ENCODE measurements at places on chromosomes 5 and 9.
A peak's percentile ranks its signal among the peaks of the same experiment; 100 is the strongest.

GRCh38 chr9:69535286-69535832 is 136.8 kb downstream of the APBA1 start:
- DNase-seq, result no peak

- no peak for DNase-seq
These were observed 183.7 kb downstream of the TAF11L14 start for GRCh38 chr5:17817990-17818389.

DNA sequence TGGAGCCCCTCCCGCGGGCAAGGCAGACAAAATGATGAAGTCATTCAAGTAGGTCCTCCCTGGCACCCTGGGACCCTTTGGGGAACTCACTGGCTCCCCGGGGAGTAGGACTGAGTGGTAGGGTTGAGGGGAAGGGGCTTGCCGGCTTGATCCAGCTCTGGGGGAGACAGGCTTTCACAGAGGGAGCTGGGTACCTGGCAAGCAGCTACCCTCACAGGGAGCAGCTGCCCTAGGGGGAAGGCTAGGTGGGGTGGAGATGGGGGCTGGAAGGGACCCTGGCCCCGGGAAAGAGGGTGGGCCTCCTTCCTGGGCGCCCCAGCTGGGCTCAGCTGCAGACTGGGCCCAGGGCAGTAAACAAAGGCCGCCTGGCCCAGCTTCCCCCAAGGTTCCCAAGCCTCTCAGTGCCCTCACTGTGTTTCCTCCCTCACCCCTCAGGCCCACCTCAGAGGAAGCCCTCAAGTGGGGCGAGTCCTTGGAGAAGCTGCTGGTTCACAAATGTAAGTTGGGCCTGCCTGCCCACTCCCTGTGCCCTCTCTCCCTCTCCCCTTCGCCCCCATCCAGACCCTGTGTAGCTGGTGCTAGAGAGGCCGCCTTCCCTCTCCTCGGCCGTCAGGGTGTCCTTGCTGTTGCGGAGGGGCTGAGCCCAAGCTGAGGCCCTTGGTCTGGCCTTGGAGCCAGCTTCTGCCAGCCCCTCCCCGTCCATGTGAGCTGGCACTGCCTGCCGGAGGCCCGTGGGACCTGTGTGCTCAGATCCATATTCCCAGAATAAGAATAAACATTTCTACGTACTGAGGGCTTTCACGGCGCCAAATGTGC is 131.2 kb downstream of the RGS3 start:
- DNase-seq, result no peak

- no peak for DNase-seq
These were observed 2.7 kb upstream of the TMEM267 start for GRCh38 chr5:43486353-43486752.

DNA sequence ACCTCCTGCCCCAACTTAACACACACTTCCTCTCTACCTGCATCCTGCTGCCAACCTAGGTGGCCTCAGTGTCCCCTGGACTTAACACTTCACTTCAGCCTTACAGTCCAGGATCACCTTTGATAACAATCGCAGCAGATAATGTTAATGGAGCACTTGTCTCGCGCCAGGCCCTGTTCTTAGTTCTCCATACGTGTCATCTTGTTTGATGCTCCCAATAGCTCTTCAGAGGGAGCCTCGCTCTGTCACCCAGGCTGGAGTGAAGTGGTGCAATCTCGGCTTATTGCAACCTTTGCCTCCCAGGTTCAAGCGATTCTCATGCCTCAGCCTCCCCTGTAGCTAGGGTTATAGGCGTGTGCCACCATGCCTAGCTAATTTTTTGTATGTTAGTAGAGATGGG is 62.7 kb upstream of the SHB start:
- no peak for DNase-seq

DNA sequence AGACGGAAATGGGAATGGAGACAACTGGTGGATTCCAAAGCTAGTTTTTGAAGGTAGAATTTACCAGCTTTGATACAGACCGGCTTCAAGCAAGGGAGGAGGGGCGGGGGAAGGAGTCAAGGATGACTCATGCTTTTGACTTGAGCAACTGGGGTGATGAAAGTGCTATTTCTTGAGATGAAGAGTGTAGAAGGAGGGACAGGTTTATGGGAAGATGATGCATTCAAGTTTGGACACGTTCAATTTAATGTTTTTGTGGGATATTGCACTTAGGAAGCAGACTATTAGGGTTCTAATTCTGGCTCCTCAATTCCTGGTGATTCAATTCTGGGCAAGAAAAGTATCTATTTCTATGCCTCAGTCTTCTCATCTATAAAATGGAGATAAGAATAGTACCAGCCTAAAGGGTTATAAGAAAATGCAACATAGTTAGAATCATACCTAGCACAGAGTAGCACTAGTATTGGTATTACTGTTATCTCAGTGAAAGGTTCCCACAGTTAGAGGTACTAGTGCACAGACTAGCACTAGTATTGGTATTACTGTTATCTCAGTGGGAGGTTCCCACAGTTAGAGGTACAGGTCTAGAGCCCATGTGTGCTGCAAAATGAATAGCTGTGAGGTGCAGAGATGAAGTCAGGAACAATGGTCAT is 4.6 kb downstream of the NIPAL4 start:
- DNase-seq, result no peak

DNA sequence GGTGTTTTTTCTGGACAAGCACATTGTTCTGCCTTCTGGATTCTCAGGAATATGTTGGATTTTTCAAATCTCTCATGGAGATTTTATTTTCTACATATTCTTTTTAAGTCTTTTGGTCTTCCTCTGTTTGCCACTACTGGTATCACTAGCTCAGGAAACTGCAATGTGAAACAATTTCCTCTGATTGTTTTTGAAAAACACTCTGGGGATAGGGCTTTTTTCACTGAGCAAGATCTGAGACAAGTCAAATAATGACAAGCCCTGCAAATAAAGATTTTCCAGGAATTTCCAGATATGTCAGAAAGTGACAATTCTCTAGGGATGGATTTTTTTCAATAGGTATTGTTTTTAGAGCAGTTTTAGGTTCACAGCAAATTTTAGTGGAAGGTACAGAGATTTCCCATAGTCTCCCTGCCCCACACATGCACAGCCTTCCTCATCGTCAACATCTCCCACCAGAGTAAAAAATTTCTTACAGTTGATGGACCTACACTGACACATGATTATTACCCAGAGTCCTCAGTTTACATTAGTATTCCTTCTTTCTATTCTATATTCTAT is 86.9 kb upstream of the TMEM161B start:
- DNase-seq, result no peak

DNA sequence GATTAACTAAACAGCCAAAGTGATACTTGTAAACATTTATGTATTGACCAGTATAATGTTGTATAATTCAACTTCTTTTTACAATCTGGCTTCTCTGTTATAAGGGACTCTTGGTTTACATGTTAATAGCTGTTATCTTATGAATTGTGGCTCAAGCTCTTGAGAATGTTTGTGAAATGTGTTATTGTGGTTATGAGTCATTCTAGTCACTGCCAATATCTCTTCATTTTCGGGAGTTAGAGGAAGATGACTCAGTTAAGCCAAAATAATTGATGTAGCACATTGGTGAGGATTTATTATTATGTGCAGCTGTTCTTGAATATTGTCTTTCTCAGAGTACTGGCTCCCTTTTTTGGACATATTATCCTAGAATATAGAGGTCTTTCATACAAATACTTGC is 655.2 kb upstream of the RIOK2 start:
- DNase-seq, result peak; percentile 14

GRCh38 chr5:90356622-90357021 is 52.9 kb downstream of the CETN3 start:
- DNase-seq, result no peak

GRCh38 chr9:124216474-124217176 is 41.1 kb upstream of the NEK6 start:
- DNase-seq, result peak; percentile 30

DNA sequence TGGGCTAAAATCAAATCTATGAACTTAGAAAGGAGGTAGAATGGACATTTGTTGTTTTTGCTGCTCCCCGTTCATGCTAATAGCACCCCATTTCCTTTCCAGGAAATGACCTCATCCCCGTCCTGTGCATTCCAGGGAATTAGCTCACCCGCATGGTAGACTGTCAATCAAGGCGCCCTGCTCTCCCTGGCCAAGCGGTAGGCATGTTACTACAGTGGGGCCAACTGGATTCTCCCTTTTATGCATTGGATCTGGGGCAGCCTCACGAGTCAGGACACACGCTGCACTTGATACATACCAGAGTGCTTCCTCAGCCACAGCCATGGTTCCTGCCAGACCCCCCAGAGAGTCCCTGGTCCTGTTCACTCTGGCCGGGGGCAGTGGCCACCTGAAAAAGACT is 111.0 kb upstream of the PTCH1 start:
- DNase-seq, result no peak

DNA sequence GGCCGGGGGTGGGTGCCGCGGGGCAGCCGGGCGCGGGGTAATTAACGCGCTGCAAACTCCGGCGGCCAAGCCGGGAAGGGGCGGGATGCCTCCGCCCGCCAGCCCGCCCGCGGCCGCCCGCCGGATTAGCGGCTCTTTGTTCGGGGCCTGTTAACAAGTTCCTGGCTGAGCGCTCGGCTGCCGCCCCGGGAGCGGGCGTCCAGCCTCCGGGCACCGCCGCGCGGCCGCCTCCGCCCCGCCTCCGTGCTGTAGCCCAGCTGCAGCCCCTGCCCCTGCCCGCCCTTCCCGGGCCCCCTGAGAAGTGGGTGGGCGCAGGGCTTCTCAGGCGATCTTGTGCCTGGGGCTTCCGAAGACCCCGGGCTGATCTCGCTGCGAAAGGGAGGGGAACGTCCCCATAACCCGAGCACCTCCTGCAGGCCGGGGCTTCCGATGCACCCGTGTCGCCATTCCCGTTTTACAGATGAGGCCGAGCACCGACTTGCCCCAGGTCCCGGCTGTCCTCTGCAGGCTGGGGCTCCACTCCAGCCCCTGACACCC is 7.5 kb downstream of the UNC5A start:
- DNase-seq, result no peak

- DNase-seq, result peak; percentile 52
These were observed 665.5 kb upstream of the ZNF608 start for GRCh38 chr5:125411744-125412560.

DNA sequence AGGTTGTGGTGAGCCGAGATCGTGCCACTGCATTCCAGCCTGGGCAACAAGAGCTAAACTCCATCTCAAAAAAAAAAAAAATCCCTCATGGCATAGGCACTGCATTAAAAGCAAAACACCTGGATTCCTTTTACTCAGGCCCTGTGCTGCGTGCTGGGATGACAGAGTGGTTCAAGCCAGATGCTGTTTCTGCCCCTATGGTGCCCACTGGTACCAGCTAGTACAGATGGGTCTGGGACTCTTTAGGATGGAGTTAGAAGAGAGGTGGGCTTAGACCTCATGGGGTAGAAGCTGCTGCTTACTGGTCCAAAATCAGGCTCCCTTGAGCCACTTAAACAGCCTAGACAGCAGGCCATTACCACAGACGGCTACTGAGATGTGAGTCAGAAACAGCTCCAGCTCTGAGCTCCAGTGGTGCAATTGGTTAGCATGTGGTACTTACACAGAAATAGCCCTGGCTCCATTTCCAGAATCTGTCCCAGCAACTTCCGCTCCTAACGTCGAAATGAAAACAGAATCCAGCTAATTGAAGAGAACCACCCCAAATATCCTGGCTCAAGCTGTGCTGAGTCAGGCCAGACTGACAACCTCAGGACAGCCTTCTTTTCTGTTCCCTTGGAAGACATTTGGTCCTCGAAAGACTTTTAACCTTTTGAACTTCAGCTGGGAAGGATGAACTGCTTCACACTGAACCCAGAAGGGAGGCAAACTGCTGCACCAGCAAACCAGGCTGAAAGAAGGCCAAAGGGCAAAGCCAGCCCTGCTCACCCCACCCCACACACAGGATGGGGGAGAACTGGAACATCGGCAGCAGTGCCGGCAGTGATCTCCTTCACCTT is 15.5 kb downstream of the C5orf15 start:
- DNase-seq, result no peak

GRCh38 chr9:13616491-13617035 is 337.1 kb upstream of the MPDZ start:
- no peak for DNase-seq

DNA sequence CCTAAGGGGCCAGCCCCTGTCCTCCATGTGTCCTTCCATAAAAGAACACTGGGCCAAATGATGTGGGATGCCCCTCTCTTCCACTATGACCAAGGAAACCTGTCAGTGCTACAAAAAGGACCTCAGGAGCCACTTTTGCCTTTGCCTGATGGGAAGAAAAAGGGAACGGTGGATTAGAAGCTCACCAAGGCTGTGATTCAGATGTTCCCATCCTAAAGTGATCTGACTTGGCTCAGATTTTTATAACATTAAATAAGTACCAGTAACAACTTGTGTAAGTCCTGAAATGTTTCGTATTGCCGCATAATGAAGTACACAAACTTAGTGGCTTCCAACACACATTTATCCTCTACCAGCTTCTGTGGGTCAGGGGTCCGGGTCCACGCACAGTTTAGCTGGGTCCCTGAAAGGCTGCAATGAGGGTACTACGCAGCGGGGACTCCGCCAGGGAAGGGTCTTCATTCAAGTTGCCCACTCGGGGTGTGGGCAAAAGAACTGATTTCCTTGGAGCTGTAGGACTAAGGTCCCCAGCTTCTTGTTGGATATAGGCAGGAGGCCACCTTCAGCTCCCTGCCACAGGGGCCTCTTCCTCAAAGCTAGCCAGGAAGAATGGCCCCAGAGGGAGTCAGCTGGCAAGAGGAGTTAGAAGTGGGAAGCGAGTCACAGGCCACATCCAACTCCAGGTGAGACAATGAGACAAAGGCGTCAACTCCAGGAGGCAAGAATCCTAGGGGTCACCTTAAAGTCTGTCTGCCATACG is 60.4 kb downstream of the RAPGEF1 start:
- DNase-seq, result no peak

DNA sequence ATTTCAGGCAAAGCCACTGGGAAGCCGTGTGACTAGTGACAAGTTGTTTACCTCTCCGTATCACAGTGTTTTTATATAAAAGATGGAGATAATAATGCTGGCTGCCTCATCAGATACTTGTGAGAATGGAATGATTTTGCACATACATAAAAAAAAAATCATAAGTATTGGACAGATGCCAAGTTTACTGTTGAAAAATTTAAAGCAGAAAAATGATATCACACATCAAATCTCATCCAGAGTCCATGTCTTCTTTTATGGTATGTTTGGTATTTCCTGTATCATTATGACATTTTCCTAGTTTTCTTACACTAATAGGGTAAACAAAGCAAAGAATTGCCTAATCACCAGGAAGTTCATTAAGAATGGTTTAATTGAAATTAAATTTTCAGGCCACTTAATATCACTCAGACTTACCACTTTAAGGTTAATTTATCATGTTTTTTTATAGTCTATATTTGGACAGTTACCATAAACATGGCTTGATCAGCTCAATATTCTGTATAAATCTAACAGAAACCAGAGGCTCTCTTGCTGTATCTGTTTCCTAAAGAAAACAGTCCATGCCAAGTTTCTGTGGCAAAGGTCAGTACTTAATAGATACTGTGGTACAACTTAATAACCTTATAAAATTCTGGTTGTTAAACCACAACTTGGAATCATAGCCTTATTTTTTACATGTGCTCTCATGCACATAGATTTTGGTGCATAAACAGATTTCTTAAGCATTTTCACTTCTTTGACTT is 656.5 kb upstream of the RIOK2 start:
- DNase-seq, result no peak

GRCh38 chr5:31763424-31763823 is 124.5 kb downstream of the PDZD2 start:
- DNase-seq, result no peak
